ENCODE measurements at places on chromosomes 11 and 22.

DNA sequence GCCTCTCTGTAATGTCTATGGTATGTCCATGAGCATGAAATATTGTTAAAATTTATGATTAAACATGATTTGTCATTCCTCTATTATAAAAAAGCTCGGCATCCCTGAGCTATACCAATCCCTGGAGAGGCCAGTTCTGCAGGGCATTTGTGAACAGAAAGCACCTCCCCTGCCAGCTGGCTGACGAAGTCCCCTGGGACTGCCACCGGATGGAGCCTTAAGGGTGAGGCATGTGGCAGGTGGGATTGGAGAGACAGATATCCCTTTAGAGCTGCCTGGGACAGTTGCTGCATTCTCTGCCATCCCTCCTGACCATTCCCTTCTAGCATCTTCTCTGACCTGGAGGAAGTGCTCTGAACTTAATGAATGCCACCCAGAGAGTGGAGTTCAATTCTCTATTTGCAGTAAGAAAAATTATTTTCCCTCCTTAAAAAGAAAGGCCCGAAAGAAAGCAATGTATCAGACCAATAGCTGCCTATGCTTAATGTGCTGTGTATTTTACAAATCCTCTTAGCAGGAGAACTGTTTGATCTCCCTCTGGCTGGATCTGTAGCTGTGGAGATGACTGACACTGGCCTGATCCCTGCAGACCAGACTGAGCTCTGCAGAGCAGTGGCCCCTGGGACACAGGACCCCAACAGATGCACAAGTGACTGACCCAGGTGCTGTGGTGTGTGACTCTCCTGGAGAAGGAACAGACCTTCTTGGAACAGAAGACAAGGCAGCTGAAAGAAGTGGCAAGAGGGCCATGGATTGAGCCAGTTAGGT lies 219.0 kb upstream of the NAV2 start:
- no peak for DNase-seq

DNA sequence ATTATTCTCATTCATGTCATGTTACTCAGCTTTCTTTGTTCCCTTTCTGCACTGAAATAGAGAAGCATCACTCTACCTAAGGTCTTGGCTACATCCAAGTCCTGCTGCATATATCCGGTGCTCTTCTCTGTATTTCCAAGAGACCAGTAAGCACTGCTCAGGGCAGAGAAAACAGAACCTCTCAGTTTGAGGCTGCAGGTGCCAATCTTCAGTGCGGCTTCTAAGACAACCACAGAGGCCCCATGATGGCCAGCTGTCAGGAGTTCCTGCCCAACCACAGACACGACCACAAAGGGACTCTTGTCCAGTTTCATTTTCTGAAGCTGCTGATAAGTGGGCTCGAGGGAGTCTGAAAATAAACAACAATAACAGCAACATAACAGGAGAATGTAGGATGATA lies 378.4 kb upstream of the PITPNB start:
- peak; percentile 5 for DNase-seq

DNA sequence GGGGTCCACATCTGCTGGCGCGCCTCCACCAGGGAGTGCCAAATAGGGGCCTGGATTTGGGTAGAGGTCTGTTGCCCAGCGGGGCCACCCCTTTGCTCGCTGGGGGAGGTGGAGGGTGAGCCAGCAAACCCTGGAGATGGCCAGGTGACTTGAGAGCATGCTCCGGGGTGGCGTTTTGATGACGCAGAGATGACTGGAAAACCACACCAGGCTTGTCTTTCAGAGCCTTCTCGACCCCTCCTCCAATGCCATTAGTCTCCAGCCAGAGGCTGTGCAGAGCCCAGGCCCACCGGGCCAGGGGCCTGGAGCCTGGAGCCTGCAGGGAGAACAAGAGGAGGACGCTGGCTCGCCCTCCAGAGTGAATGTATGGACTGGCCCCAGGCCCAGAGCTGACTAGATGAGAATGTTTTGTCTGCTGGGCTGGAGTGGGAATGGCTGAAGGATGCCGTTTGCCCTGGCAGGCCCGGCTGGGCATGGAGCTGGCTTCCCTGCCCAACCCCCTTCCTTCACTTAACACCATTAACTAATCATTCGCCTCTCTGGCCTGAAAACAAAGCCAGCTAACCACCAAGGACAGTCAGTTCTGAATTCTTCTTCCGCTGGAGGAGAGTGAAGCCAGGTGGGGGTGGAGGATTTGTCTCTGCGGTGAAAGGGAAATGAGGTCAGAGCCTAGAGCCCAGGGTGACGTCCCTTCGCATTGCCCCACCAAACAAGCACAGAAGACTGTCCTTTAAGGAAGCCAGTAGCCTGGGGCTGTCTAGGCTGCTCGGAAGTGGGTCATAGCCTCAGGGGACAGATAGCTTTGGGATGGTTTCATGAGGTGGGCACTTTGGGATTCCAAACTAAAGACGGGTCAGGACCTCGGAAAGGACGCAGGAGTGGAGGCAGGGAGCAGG lies 1.6 kb upstream of the MCAM start:
- no peak for DNase-seq

DNA sequence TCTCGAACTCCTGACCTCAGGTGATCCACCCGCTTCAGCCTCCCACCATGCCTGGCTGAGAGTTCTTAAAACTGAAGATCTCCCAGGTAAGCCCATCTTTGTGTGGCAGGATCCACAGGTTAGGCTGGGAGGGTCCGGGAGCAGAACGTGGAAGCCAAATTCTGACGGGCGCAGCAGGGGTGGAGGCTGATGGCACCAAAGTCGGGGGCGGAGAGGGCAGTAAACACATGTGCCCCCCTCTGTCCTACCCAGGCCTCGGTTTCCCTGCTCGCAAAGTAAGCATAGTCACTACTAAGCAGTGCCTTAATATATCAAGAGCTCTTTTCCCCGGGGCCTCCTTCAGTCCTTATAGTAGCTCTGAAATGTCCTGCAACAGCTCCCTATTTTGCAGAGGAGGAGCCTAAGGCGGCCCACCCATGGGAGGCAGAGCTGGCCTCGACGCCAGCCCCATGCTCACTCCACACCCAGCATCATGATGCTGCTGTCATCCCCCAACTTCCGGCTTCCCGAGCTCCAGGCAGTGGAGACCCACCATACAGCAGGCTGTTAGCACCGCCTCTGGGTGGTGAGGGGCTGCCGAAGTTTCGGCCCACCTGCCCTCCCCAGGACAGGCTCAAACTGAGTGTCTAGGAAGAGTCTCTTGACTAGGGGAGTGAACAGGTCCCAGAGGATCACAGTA lies 230.0 kb downstream of the CTTN start:
- no peak for DNase-seq

GRCh38 chr11:11743216-11743615 lies 98.6 kb upstream of the USP47 start:
- DNase-seq, result no peak

DNA sequence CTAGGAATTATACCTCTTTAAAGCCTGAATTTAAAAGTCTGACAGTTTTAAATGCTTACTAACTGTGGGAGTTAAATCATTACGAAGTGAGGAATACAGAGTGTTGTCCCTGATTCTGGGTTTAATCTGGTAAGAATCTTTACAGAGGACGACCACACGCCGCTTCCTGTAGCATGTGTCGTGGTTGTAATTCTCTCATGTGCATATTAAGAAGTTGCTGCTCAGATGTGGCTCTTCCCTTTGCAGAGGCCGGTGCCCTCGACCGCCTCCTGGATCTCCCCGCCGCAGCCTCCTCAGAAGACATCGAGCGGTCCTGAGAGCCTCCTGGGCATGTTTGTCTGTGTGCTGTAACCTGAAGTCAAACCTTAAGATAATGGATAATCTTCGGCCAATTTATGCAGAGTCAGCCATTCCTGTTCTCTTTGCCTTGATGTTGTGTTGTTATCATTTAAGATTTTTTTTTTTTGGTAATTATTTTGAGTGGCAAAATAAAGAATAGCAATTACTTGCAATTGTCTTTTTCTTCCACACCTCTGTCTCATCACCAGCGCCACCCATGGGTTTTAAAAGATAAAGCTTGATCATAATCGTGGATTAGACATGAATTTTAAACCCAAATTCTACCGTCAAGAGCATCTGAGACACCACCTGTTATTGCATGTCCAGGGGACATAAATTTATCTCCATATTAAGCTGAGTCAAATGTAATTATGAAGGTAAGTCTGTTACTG lies 6.5 kb downstream of the GAL start:
- DNase-seq, result no peak

GRCh38 chr22:21904250-21904789 lies 36.9 kb upstream of the MAPK1 start:
- no peak for DNase-seq

- no peak for DNase-seq
These were observed 5.2 kb upstream of the H19 start for GRCh38 chr11:2002807-2003206.

GRCh38 chr11:34651551-34651950 lies 30.7 kb downstream of the EHF start:
- peak; percentile 16 for DNase-seq

DNA sequence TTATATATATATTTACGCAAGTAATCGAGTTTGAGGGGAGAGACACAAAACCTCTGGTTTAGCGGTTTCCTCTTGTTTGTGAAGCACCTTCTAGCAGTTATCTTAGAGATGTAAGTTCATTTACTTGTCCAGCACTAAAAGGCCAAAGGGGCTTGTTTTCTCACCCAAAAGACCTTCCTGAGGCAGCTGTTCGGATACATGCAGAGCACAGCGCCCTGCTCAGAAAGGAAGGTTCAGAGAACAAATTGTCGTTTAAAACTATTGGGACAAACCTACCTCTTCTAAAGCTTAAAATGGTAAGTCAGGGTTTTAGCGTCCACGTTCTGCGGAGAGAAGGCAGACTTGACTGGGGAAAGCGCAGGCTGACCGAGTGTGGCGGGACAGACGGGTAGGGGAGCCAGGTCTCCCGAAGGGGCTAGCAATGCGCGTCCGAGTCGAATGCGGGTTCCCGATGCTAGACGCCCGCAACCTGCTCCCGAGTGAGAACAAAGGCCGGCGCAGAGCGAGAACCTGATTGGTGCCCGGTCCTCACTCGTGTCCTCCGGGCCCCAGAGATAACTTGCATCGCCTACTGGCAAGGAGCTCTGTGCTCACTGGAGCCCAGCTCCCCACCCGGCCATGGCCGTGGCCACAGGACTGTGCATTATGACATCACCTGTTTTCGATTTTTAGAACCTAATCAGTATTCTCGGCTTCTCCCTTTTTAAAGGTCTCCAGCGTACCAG lies 1.0 kb upstream of the SESN3 start:
- DNase-seq, result peak; percentile 82

DNA sequence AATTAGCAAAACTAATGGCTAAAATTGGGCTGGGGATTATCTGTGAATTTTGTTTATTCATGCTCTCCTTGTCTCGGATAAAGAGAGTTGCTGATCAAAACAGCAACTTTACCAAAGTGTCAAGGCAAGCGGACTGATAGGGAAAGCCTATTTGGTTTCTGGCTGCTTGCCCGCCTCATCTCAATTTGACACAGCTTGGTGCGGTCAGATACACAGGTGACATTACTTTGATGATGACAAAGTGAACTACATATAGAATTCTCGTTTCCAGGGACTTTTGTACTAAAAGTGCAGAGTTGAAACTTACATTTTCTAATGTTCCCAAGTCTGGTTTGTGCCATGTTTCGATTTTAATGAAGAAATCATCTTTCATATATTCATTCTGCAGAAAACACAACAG lies 22.8 kb downstream of the PITPNB start:
- no peak for DNase-seq

- peak; percentile 87 for DNase-seq
These were observed 24.1 kb upstream of the SUSD2 start for GRCh38 chr22:24156913-24157821.

DNA sequence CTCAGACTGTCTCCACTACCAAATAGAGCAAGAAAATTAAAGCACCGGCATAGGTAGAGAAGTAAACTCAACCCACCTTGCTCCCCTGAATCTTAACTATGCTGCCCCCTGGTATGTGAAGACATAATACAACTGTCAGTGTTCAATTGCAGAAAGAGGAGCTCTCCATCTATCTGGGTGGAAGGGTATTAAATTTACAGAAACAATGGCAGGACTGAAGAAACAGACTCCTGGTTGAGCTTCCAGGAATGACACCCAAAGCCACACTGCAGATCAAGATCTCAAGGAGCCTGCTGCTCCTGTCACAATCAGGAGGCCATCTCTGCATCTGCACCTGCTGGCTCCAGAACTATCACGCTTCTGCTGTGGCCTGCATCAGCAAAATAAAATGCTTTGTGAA lies 132.1 kb upstream of the BMAL1 start:
- no peak for DNase-seq

GRCh38 chr11:13169709-13170108 lies 107.9 kb upstream of the BMAL1 start:
- no peak for DNase-seq

Measured in CD4-positive, alpha-beta T cell treated with Interferon gamma for 1 hour (primary cell).